ENCODE measurements at places on chromosomes 12 and 14.
A peak's percentile ranks its signal among the peaks of the same experiment; 100 is the strongest.

- peak; percentile 81 for DNase-seq
Measured at GRCh38 chr14:102795060-102795925, 18.0 kb downstream of the TRAF3 start.

DNA sequence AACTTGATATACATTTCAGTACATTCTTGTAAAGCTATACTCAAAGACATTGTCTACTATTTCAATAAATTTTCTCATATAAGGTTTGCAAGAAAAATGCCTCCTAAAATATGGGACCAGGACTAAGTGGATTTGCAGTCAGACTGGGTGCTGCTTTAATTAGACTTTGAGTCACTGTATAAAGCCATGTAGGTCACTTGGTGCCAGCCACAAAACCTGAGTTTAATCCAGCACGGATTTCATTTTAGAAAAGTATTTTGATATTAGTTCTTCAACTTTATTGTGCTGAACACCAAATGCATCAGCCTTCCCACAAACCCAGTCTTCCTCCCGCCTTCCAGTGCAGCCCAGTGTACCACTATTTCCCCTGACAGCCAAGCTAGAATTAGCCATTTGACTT lies 9.9 kb upstream of the NID2 start:
- DNase-seq, result no peak

GRCh38 chr12:121326996-121327674 lies 25.1 kb downstream of the ANAPC5 start:
- no peak for DNase-seq

GRCh38 chr12:94020335-94020734 lies 128.0 kb upstream of the PLXNC1 start:
- peak; percentile 48 for DNase-seq

GRCh38 chr14:71956920-71957563 lies 24.8 kb downstream of the RGS6 start:
- no peak for DNase-seq

GRCh38 chr12:124363353-124363965 lies 68.6 kb downstream of the RFLNA start:
- DNase-seq, result no peak

- peak; percentile 33 for DNase-seq
Measured at GRCh38 chr14:100824091-100824551, 1.8 kb upstream of the MEG3 start.

DNA sequence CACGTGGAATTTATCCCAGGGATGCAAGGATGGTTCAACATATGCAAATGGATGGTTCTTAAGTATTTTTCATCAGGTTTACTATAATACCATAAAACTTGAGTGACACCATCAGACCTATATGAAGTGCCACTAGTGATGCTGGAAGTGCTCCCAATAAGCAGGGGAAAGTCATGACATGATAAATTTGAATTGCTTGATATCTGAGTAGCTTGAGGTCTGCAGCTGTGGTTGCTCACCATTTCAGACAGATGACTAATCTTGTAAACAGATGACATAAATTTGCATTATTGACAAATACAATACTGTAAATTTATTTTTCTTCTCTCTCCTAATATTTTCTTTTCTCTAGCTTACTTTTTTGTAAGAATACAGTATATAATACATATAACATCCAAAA lies 13.7 kb upstream of the PRPF39 start:
- DNase-seq, result no peak

GRCh38 chr14:100124551-100125088 lies 34.8 kb downstream of the DEGS2 start:
- no peak for DNase-seq

GRCh38 chr12:30026621-30027234 lies 243.0 kb upstream of the TMTC1 start:
- peak; percentile 64 for DNase-seq

- DNase-seq, result no peak
Measured at GRCh38 chr14:64801046-64801445, 78.7 kb downstream of the SPTB start.

DNA sequence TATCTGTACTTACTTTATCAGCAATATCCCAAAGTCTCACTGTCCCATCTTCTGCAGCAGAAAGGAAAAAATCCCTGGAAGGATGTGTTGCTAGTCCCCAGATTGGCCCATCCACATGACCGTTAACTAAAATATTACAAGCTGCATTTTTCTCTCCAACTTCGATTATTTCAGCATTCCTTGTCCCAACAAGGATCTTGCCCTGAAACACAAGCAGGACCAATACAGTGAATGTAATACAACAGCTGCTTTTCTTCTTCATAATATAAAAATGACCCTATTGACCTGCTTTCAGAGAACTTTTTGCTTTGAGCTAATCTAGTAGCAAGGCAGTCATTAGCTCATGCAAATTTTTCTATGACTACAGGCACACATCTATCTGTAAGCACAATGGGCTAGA lies 58.3 kb downstream of the ZC3H14 start:
- DNase-seq, result peak; percentile 18

DNA sequence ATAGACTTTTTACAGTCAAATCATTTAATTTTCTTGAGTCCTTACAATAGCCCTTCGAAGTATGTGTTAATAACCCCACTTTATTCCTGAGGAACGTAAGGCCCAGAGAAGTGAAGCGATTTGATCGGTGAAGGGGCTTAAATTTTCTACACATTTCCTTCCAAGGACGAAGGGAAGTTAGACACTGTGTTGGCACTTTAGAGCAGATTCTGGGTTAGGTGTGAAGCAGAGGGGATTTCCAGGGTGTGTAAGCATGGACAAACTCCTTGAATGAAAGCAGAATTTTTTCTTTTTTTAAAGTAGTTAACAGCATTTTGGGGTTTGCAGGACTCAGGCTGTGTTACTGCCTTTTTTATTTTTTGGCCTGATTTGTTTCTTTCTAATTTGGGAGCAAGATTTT lies 38.9 kb downstream of the PRORP start:
- DNase-seq, result no peak

DNA sequence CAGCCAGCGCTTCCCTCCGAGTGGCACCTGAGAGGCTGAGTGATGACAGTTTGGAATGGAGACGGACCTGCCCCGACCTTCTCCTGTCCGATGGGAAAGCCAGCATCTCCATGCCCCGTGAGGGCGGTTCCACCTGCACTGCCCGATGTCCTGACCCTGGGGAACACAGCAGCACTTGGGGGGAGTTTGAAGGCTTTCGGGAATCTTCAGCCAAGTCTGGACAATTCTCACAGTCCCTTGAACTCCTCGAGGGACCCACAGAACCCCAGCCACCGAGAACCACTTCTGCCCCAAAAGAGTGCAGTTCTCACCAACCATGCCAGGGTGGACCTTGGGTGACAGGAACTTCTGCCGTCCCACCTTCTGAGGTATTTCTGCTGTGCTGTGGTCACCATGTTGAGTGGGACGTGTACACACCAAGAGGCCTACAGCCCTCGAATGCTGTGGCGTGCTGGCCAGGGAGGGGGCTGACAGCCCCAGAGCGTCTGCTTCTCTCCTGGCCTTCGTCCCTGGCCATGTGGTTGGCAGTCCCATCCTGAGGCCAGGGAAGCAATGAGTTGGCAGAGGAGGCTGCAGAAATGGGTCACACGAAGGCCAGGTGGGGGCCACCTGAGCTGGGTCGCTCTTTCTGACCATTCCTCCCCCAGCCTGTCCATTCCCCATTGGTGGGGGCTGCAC lies 1.0 kb downstream of the CLBA1 start:
- DNase-seq, result no peak

DNA sequence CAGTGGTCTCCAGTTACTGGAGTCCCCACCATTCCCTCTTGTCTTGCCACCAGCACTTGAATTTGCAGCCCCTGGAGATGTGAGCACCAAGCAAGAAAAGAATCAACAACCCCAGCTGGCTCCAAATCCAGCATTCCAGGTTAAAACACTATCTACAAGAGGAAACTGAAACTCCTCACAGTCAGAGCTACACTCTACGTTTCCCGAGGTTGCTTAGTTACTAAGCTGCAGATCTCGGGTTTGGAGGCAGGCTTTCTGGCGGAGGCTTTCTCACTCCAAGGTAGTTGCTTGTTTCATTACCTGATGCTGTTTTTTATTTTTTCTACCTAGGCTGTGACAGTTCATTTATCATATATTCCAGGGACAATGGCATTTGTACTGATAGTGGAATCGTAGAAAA lies 248.1 kb downstream of the GLT1D1 start:
- DNase-seq, result no peak
